ENCODE measurements at places on chromosomes 5 and 9.

DNA sequence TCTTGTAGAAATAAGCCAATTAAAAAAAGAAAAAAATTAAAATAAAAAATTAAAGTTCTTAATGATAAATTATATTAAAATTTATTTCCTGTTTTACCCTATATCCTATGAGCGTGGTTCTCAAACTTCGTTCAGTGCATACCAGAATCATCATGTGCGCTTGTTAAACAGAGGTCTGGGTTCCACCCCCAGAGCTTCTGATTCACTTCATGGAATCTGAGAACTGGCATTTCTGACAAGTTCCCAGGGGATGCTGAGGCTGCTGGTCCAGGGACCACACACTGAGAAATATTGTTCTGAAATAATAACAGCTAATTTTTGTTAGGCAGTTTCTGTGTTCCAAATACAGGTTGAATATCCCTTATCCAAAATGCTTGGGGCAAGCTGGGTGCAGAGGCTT, 79.3 kb downstream of the TMC1 start:
- DNase-seq: no peak

- DNase-seq: no peak
These were observed 760.0 kb upstream of the RIOK2 start for GRCh38 chr5:97943036-97943435.

DNA sequence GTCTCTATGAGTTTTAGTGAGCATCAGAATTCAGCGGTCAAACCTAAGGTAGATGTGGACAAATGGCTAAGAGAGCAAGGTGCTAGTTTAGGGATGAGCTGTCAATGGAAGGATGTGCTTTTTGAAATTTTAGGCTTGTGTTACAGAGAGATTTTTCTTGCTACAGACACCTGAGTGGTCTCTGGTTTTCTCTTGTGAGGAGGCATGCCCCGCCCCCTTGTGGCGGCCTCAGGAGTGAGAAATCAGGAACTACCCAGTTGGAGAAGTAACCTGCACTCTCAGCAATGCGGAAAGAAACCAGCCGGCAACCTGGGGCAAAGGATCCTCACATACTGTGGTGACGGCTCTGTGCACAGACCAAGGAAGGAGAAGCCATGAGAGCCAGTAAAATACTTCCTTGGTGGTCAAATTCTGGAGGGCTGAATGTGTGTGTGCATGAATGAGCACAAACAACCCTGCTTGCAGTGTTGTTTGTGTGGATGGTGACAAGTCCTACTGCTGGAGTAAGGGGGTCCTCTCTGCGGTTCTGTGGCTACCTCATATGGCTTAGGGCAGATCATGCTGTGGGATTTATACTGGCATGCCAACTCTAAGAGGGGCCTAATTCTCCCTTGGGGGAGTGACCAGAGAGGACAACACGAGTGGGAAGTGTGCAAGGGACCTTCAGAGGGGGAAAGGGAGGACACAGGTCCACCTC, 16.7 kb upstream of the HSD17B4 start:
- peak; percentile 76 for DNase-seq

- no peak for DNase-seq
These were observed 210.1 kb downstream of the PSAT1 start for GRCh38 chr9:78507037-78507436.

- DNase-seq: peak; percentile 55
These were observed 282.4 kb downstream of the NR3C1 start for GRCh38 chr5:143121135-143121475.

DNA sequence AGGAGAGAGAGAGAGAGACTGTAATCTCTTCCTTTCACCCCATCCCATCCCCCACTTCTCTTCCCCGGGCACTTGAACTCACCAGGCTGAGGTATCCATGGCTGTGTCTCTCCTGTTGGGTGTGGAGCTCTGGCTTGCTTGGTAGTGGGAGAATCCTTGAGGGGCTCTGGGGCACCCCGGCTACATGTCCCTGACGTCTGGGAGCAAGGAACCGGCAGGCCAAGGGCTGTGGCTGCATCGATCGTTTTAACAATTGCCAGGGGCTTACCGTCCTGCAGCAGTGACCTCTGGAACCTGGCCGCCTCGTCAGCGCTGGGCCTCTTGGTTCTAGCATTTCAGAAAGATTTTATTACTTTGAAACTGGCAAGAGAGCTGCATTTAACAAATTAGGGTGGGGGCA, 30.0 kb downstream of the FGF18 start:
- no peak for DNase-seq

DNA sequence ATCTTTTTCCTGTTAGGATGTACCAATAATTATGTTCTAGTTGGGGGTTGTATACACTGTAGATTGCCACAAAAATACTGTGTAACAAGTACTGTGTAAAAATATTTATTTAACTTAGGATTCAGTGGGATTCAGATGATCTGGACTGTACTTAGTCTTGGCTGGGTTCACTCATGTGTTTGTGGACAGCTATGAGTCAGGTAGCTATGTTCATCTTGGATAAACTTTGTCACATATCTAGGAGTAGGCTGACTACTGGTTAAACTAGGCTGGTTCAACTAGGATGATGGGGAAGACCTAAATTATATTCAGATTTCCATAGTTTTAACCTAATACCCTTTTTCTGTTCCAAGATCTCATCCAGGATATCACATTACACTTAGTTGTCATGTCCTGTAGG, 32.1 kb upstream of the TNFSF15 start:
- no peak for DNase-seq

- DNase-seq: no peak
These were observed 182.1 kb downstream of the ARHGAP26 start for GRCh38 chr5:142952229-142952628.

DNA sequence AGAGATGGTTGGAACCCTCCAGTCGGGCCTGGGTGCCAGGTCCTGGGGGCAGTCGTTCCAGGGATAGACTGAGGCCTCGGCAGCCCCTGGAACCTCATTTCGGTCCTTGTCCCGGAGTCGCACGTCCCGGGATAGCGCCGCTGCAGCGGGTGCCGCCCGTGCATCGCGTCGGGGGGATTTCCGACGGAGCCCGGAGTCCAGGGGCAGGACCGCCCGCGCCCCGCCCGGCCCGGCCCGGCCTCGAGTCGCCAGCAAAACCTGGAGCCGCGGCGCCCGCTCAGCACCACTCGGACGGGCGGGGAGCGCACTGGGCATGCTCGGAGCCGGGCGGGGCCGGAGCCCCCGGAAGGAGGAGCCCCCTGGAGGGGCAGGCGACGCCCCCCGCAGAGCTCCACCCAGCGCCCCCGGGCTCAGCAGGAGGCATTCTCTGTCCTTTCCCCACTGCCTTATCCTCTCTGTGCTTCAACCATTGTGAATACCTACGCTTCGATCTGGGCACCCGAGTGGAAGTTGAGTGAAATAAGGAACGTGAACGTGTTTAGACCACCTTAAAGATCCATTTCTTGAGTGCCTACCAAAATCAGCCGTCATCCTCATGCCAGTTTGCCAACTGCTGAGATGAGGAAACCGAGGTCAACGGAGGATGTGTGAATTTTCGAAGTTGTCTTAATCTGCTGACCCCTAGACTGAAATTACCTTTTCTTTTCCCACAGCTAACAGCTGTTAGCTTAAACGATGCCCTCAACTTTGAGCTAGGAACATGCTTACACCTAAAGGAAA, 1.7 kb upstream of the PTPN3 start:
- DNase-seq: no peak

Data from activated CD4-positive, alpha-beta T cell treated with anti-CD3 and anti-CD28 coated beads, Interleukin-2, Interleukin-6, amounts not matched to agents 100 ng/mL and 50 ng/mL, durations not matched to agents 16 hours and 8 hours (primary cell).